Esophagus squamous epithelium (tissue), 5 donors: ENCODE measurements at places on chromosomes 3 and 15.

DNA sequence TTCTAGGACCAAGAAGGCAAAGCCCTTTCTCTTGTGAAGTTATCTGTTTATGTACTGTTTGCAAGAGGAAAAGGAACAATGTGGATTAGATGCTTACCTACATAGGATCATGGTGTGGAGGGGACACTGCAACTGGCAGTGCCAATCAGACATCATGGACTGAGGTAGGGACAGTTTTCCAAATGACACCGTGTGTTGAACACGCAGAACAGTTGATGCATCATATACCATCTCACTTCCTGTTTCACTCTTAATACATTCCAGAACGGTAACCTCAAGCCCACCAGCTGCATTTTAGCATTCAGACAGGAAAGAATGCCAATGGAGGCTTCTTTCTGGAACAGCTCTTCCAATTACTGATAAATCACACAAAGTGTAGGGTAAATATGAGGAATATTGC is 397.7 kb upstream of the LMCD1 start:
- DNase-seq, result no peak

DNA sequence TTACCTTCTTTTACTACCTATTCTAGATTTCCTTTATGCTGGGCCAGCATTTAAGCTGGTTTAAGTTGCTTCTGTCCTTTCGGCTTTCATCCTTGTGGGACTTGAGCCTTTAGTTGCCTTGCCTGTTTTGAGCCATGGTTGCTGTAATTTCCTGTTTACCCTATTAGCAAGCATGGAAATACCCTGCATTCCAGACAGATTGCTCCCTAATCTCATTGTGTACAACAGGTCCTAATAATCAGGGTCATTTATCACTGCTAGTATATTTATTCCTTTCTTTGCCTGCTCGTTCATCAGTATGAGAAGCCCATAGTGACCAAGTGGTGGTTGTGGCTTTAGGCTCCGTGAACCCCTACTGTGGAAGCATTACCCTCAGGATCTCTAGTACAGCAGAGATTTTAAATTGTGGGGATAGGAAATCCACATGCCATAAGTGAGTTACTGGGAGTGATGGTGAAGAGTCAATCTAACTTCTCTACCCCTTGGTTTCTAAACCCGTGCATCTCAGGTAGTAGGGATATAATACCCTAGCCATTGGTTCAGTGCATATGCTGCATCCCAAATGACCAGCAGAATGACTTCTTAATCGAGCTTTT is 31.9 kb downstream of the NCK1 start:
- DNase-seq, result no peak

GRCh38 chr3:104005815-104006214 is 1360.9 kb upstream of the ALCAM start:
- DNase-seq, result no peak

- DNase-seq, result no peak
Measured at GRCh38 chr3:61442696-61443095, 118.7 kb upstream of the PTPRG start.

GRCh38 chr3:30893678-30894325 is 659 bp downstream of the GADL1 start:
- no peak for DNase-seq

GRCh38 chr3:157632075-157632474 is 128.9 kb upstream of the VEPH1 start:
- no peak for DNase-seq

GRCh38 chr3:27865731-27866130 is 143.6 kb upstream of the EOMES start:
- DNase-seq, result no peak

DNA sequence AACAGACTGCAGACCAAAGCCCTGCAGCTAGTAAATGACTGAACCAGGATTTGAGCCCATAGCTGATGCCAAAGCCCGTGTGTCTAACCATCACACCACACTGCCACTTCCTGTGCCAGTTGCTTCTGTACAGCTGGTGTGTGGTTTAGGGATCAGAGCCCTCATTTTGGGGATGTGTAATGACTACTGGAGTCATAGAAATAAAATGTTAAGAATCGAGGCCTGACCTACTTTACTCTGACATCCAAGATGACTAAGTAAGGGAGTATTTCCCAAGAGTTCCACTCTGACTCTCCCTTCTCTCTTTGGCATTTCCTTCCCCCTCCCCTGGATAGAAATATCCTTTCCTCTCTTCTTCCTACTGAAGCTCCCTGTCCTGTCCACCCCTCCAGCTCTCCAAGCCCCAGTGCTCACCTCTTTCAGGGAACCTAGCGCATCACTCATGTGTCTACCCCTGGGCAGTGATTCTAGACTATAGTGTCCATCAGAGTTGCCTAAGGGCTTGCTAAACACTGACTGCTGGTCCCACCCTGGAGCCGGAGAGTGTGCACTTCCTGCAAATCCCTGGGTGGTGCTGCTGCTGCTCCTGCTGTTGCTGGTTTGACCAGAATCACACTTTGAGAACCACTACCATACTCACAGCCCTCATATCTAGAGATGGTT is 53.8 kb downstream of the MGLL start:
- no peak for DNase-seq

- DNase-seq, result no peak
Measured at GRCh38 chr15:67013696-67014095, 51.7 kb upstream of the SMAD3 start.

GRCh38 chr15:41465822-41466421 is 27.8 kb upstream of the ITPKA start:
- DNase-seq, result no peak

DNA sequence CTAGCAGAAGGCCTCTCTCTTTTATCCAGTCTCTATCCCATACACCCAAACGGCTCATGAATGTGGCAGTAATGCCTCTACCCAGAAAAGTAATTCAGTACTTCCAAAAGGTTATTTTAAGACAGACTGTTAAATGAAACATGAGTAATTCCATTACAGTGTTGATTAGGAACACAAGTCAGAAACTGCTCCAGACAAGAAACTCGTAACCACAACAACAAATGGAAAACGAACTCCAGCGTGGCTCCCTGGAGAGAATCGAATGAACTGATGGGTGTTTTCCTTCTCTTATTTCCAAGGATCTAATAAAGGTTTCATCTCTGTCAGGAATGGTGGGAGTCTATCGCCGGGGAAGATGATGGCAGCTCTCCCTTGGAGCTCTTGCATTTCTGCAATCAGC is 228.4 kb downstream of the MAGI1 start:
- DNase-seq, result no peak

- no peak for DNase-seq
Measured at GRCh38 chr15:67809441-67809840, 15.9 kb upstream of the SKOR1 start.

DNA sequence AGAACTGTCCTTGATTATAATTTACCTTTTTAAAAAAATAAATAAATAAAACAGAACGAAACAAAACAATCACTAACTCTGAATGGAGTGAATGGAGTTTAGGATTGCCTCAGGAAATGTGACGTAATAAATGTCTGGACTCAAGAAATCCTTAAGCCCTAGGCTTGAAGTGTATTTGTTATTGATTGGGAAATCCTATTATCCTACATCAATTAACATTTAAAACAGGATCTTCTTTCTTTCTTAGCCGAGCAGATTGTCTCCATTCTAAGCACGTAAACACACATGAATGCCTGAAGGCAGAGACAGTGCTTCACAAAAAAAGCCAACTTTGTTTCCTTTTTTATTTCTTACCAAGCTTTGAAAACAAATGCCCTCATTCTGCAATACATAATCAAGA is 33.4 kb downstream of the KAT2B start:
- DNase-seq, result no peak

- no peak for DNase-seq
Measured at GRCh38 chr3:189195302-189195701, 23.5 kb downstream of the TPRG1 start.

- no peak for DNase-seq
Measured at GRCh38 chr15:72614810-72615532, 39.5 kb upstream of the GOLGA6B start.

DNA sequence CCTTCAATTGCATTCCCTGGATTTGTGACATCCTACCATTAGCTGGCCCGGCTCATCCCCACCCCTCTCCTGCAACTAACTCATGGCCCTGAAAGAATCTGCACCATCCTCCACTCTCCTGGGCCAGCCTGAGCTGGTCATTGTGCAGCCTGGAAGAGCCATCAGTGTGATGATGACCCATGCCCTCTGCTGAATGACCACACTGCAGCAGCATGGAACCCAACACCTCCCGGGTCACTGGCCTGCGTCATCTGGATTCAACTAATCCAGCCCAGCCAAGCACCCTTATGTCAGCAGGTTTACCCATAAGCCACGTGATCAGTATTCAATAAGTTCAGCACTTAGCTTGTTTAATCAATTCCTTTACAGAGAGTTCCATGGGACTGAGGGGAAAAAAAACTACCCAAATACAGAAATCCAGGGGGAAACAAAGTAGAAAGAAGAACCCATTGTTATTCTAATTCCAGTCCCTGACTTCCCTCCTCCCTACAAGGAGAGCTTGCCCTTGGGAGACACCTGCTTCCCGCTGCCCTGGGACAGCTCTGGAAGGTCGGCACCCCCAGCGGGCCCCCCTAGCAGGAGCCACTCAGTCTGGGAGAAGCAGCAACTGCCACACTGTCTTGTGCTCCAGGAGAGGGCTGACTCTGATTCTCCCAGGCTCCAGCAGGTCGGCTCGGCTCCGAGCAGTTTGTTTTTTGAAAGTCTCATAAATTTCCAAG is 309.1 kb upstream of the TLE3 start:
- DNase-seq, result no peak

GRCh38 chr15:74535388-74536084 is 5.5 kb upstream of the ARID3B start:
- DNase-seq, result no peak

GRCh38 chr3:156628836-156629618 is 45.4 kb upstream of the TIPARP start:
- no peak for DNase-seq

DNA sequence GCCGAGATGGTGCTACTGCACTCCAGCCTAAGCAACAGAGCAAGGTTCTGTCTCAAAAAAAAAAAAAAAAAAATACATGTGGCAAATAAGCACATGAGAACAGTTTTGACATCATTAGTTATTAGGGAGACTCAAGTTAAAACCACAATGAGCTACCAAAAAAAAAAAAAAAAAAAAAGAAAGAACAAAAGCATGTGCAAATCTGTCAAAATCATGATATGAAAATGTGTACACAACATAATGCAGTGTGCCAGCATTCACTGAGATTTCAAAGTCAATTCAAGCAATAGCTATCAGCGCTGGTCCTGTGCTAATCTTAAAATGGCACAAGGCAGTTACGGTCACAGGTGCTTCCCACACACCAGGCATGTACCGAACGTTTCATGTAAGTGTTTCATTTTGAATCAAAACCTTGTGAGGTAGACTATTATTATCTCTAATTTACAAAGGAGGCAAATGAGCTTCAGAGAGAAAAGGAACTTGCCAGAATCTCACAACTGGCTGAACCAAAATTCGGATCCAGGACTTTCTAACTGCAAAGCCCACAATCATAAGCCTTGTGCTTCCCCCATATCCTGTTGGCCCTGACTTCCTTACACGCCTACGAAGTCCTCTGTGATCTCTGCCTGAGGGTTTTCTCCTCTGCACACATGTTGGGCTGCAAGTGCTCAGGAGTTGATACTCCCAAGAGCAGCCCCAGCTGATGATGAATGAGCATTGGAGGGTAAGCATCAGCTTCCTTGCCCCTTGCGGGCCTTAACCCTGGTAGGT is 200.1 kb upstream of the PROK2 start:
- no peak for DNase-seq

- DNase-seq, result no peak
Measured at GRCh38 chr15:95556225-95556624, 774.3 kb upstream of the NR2F2 start.
